ENCODE measurements at places on chromosomes 2 and 18.
A peak's percentile ranks its signal among the peaks of the same experiment; 100 is the strongest.

DNA sequence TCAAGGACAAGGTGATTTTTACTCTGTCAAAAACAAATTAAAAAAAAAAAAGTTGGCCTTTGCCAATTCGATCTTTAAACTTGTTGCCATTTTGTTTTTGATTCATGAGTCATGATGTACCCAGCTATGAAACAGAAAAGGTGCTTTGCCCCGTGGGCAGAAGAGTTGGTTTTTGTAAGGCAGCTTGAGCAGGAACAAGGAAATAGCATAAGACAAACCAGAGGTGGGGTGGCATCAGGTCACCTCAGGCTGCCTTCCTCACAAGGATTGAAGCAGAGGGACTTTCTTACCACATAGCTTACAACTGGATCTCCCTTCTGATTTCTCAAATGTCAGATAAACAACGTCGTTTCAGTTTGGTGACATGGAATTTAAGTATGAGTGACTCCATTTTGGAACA lies 123.8 kb downstream of the ARL4C start:
- peak; percentile 14 for DNase-seq

GRCh38 chr18:40935423-40935822 lies 1019.6 kb upstream of the PIK3C3 start:
- DNase-seq = no peak

GRCh38 chr2:64766841-64767669 lies 113.3 kb upstream of the SERTAD2 start:
- no peak for DNase-seq

- DNase-seq = no peak
Measured at GRCh38 chr2:86249579-86250391, 50.5 kb downstream of the MRPL35 start.

DNA sequence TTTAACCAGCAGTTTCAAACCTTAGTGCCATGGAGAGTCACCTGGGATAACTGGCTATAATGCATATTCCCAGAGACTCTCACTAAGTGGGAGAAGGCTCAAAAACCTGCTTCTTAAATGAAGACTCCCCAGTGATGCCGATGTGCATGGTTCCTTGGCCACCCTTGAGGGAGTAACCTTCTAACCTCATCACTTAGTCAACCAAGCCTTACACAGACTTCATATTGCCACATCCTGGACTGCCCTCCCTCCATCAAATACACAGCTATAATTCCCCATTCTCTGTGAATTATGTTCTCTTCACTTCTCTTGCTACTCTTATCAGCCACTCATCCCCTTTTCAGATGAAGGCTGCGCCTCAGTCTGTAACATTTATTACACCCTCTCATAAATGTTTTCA lies 462.9 kb upstream of the RGPD4 start:
- DNase-seq = no peak

DNA sequence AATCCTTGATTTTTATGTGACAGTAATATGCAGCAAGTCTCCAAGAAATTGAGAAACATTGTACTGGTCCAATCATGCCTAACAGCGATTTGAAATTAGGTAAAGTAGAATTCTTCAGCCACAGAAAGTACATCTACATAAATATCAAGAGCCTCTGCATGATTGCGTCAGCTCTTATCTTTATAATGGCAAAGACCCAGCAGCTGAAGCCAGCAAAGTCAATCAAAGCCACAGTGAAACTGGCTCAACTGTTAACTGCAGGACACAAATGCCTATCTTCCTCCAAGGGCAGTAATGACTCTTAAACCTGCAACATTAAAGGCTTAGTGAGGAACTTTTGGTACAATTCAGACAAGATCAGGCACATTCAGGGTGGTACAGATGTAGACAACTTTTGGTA lies 102.5 kb downstream of the BARD1 start:
- DNase-seq = no peak

- no peak for DNase-seq
Measured at GRCh38 chr2:65658881-65659280, 226.5 kb upstream of the SPRED2 start.

- DNase-seq = no peak
Measured at GRCh38 chr2:216777637-216778273, 82.1 kb downstream of the TNP1 start.

GRCh38 chr2:66691031-66691965 lies 256.4 kb downstream of the MEIS1 start:
- DNase-seq = no peak

GRCh38 chr2:9762941-9763340 lies 80.3 kb upstream of the TAF1B start:
- DNase-seq = no peak

DNA sequence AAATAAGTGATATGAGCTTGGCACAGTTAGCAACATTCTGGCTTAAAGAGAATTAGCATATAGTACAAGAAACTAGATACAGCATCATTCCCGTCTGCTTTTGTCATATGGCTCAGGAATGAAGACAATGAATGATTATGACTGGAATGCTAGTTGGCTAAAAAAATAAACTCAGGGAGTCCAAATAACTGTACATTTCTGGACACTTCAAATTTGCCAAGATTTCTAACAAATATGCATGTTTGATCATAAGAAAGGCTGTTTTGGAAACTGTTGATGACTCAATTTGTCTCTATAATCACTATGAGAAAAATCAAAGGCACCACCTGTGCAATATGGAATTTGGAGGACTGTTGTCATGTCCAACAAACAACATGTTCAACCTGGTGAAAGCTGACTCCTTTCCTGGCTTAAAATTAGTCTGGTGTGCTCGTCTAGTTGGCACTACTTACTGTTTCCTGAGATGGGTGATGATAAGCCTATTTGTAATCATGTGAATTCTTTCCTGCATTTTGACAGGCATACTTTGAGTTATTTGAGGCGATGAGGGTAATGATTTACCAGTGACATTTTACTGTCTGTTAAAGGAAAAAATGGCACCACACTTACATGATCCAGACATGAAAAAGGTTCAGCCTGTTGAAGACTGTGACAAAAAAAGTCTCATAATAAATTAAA lies 133.9 kb upstream of the CDH20 start:
- no peak for DNase-seq

DNA sequence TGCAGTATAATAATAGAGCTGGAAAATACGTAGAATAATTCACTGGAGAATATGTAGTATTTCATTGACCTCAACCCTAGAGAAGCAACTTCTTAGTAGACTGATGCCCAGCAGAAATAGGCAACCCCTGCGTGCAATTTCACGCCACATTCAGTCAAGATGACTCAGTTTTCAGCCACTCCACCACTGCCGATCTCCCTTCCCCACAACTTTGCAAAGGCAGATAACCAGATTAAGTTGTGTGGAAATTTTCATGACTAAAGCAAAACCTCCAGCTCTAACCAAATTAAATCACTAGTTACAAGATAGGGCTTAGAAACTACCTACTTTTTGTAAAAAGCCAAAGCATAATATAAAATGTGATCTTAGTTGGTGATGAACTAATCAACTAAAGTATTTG lies 63.3 kb upstream of the STK17B start:
- DNase-seq = peak; percentile 55

- no peak for DNase-seq
Measured at GRCh38 chr2:149816756-149817551, 229.4 kb upstream of the MMADHC start.

GRCh38 chr18:62842898-62843297 lies 127.6 kb downstream of the PHLPP1 start:
- DNase-seq = no peak

GRCh38 chr18:68186039-68186438 lies 528.9 kb downstream of the TMX3 start:
- no peak for DNase-seq

DNA sequence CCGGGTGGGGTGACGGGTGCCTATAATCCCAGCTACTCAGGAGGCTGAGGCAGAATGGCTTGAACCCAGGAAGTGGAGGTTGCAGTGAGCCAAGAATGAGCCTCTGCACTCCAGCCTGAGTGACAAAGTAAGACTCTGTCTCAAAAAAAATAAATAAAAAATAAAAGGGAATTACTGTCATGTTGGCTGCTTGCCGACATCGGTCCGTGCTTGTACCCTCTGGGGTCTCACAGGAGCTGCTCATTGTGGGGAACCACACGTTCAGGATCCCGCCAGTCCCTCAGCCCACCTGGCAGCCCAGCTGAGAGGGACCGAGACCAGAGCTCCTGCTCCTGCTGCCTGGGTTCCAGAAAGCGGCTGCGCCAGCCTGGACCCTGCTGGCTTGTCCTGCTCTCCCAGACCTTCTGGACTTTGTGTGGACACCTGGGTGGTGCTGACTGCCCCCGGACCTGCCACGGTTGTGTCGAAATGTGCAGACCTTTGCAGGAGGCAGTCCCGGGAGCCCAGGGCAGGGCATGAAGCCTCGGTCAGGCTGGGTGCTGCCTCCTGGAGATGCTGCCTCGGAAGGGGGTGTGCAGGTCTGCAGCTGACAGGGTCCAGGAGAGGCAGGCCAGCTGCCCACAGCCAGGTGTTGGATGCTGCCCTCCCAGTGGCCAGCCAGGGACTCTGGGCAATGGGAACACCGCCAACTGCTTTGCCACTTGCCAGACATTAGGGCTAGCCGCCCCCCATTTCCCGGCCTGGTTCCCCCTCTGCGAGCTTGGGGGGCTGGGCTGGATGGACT lies 16.4 kb downstream of the KLF11 start:
- DNase-seq = no peak

- no peak for DNase-seq
Measured at GRCh38 chr18:60134806-60135205, 235.0 kb downstream of the PMAIP1 start.

DNA sequence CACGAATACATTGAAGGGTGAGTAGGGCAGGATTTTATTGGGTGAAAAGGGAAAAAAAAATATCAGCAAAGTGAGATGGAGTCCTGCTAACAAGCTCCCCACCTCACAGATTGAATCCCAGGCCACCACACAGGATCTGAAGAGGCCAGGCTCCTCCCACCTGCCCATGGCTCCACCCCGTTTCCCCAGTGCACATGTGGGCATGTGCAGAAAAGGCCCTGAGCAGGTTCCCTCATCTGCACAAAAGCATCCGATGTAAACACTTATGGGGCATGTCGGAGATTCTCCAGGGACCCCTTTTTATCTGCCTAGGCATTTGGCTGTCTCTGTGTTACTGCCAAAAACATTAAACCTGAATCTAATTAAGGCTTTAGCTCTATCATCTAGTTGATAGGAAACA lies 35.2 kb downstream of the SKA1 start:
- no peak for DNase-seq

DNA sequence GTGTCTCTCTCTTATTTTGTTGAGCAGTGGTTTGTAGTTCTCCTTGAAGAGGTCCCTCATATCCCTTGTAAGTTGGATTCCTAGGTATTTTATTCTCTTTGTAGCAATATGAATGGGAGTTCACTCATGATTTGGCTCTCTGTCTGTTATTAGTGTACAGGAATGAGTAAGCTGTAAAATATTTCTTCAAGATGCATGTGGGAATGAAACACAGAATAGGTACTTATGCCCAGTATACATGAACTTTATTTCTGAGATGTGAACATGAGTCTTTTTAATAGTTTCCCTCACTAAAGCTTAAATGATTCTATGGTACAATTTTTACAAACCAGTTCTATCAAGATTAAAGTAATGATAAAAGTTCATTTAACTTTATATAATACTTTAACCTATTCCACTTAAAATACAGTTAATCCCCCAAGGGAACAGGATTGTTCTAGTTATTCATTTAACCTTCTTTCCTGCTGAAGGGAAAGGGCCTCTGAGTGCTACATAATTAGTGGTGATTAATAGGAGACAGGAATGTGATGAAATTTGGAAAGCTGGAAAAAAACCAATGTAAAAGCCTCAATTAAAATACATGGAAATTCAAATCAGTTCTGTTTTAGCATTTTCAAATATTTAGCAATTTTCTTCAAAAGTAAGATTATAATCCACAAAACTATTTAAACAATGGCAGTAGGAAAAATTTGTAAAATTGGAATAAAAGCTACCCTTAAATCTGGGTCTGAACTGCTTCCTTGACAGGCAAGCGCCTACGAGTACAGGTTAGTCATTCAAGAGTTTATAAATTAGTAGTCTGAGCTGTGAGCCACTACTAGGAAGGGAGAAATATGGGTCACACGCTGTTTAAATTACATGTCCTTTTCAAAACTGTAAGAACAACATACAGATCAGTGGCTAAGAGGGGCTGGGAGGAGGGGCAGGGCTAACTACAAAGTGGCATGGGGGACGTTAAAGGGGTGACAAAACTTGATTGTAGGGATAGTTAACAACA lies 28.9 kb downstream of the SPIRE1 start:
- no peak for DNase-seq

- no peak for DNase-seq
Measured at GRCh38 chr18:62464266-62464665, 58.6 kb upstream of the ZCCHC2 start.

DNA sequence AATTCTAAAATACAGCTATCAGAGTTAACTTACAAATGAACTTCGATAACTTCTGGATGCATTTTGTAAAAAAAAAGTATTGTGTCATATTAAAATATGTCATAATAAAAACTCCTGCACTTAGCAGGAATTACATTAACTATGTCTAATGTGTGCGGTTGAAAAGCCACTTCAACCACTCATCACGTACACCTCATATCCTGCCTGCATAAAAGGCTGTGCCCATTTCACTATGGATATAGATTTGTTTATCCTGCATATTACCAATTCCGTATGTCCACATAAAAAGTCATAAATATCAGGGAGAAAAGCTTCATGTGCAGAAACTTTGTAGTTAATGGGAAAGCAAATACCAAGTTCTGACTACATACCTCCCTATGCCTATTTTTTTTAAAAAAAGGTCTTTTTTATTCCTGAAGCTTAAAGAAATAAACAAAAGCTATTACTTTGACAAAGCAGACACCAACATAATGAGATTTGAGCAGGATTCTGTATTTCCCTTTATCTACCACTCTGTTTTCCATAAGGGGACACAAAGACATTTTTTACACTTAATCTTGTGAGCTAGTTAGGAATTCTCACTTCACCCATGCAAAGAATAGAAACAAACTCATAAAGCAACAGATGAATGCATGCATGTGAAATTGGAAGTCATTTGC lies 96.1 kb downstream of the PPP1R1C start:
- no peak for DNase-seq

GRCh38 chr2:101817481-101817880 lies 120.0 kb downstream of the MAP4K4 start:
- DNase-seq = no peak

- DNase-seq = no peak
Measured at GRCh38 chr2:216829533-216829932, 30.3 kb downstream of the TNP1 start.

- DNase-seq = no peak
Measured at GRCh38 chr18:46481847-46482245, 175.2 kb downstream of the LOXHD1 start.

DNA sequence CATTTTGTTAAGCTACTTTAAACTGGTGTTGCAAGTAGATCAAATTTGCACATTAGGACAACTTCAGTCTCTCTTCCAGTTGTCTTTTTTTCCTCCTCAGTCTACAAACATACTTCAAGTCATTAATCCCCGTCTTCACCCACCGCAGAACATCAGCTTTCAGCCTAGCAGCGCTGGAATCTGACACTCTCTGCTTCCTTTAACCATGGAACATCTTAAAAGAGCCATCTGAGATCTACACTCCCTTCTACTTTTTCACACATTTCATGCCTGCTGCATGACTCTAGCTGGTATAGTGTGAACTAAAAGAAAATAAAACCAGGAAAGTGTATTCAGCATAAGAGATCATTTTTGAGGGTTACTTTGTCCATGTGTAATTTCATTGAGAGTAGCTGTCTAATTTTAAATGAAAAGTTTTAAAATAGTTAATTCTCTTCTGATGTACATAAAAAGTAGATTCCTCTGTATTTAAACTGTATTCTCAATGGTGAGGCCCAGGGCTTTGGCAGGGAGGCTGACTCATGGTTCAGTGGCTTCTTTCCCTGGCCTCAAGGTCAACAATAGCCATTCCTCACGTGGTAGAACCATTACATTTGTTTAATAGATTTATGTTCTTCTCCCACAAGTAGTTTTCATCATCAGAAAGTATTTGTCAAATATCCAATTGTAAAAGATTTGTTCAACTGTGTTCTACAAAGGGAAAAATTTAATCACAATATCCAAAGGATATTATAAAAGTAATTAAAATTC lies 16.5 kb downstream of the SGPP2 start:
- no peak for DNase-seq
